T-helper 1 cell (primary cell): ENCODE measurements at places on chromosomes 3 and 15.

DNA sequence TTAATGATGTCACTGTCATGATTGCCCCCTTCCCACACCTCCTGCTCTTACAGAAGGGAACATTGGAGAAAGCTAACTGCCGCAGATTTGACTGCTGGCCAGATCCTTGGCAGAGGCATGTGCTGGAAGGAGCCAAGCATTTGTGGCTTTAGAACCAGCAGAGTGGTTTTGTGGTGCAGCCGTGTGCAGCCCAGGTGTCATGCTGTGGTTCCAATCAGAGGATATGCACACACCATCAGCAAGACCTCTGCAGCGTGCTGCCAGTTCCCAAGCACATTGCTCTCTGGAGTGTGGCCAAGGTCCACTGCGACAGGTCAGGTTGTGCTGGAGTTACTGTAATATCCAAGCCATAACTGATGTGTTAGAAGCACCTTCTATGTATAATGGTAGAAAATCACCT, 61.6 kb downstream of the OTOL1 start:
- no peak for DNase-seq

GRCh38 chr3:148730676-148731075, 33.0 kb downstream of the AGTR1 start:
- DNase-seq: no peak

DNA sequence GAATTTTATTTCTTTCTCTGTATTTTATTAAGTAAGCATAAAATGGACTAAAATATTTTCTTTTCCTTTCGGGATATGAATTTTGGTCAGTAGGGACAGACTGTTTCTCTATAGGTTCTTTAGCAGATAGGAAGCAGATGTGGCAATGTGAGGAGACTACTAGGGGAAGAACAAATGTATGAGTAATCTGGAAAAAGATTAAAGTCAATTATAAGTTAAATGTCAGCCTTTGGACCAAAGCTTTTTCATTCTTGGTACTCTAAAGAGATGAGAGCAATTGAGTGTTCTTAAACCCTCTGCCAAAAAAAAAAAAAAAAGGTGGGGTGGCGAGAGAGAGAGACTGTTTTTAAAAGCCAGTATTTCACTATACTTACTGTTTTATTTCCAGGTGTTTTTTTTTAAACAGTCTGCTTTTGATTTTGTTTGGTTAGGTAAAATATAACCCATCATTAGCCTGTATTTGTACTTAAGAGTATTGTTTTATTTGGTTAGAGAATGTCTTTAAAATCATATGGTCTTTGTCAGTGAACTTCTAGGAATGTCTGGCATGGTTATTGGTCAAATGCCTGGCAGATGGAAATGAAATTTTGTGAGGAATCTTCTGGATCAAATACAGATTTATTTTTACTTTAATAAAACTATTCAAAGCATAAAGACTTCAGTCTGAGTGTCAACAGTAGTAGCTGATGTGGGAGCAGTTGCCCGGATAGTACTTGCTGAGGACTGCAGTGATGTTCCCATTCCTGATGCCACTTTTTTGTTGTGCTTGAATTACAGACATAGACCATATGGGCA, 63.8 kb downstream of the LRRC49 start:
- no peak for DNase-seq

DNA sequence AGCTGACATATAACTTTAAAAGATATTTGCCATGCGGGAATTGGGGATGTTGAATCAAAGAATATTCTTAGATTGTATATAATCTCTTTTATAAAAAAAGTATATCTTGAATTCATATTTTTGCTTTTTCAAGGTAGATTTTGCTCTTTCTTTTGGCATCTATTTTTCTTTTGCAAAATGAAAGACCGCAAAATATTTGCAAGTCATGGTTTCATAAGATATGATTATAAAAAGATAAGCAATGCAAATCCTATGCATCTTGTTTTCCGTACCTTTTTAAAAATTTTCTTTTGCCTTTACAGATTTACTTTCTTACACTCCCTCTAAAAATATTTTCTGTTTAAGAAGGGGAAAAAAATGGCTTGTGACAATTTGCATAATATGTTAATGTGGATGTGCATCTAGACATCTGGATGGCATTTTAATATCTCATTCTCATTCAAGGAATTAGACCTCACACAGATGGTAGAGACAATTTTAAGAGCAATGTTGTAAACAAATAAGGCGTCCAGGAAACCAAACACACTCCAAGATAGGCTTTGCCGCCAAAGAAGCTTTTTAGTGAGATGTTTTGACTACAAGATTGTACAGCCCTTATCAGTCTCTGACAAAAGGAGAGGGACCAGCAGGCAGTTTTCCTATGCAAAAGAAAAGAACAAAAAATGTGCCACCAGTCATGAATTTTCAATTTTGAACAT, 371.1 kb downstream of the CHL1 start:
- DNase-seq: no peak

DNA sequence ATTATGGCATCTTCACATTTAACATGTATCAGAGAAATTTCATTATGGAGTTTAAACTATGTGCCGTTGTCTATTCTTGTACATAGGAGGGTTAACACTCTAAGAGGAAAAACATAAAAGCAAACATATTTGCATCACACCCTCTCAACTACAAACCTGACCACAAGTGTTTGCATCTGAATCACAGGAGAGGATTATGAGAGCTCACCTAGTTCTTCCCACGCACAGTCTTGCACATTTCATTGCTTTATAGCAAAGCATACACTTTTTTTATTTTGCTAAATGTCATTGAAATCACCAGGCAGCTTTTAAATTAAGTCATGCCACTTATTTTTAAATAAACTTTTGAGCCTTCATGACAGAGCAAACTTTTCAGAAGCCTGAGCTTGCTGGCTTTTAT, 12.5 kb downstream of the TRAT1 start:
- no peak for DNase-seq

DNA sequence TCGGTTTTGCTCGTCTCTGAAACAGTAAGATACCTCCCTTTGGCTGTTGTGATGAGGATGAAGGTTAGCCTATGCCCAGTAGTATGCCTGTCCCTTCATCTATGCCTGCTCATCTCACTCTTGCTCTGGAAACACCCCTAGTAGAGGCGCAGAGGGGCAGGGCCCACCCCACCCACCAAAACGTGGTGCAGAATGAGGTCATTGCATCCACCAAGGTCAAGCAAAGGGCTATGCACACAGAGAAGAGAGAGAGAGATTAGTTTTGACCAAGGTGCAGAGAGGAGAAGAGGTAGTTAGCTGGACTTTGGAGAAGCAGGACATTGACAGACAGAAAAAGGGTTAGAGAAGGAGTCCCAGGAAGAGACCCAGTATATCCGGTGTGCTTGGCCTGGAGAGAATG, 119.9 kb downstream of the CORO2B start:
- no peak for DNase-seq

GRCh38 chr3:186042521-186043202, 66.2 kb downstream of the ETV5 start:
- no peak for DNase-seq

DNA sequence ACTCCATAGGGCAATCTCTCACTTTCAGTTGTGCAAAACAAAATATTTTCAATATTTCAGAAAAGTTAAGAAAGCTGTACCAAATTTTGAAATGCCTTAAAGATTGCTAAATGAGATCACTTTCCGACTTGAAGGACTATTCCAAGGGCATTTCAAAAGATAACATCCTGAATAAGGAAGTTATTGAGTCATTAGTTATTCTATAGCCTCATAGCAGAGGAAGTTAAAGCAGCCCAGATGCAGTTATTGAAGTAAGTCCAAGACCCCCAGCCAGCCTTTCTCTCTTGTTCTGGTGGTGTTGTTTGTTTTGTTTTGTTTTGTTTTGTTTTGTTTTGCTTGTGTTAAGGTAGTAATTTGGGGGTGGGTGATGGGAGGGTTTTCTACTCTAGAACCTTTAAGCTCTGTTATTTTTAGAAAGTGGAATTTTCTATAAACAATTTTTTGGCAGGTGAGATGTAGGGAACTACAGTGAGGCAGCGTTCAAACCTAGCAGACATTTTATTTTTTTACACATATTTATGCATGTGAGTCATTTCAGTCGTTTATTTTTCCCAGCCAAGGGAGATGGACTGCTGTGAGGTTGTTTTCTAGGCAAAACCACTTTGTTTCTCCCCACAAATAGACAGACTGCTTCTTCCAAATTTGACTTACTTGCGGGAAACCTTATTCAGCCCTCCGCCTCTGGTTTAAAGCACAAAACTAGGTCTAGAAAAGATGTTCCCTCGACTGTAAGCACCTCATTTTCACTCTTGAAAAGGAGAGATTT, 216.3 kb upstream of the ARPP21 start:
- no peak for DNase-seq

DNA sequence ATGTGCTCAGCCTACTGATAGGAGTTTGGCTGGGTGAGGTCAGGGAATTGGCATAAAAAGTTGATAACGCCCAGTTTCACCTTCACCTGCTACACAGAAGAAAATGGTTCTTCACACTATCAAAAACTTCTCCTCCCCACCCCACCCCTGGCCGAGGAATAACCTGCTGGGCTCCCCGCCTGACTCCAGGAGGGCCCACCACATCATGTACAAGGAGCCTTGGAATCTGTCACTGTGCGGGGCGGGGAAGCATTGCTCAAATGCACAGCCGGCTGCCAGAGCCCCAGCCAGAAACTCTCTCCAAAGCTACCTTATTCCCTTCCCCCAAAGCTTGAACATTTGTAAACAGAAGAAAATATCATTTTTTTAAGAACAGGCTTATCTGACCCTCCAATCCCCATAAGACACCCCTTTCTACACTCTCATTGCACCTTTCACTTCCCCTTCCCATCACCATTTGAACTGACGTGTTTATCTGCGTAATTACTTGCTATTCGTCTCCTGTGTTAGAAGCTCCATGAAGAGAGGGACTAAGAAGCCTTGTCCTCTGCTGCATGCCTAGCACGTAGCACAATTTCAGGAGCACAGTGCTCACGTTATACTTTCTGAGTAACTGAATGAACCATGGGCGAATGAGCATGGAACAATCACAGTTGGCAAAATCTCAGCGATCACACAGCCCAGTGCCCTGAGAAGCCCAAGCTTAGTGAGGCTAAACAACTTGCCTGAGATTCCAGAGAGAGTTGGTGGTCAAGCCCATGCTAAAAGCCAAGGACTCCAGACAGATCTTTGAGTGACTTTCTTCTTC, 82.9 kb downstream of the HES1 start:
- no peak for DNase-seq

GRCh38 chr3:36823806-36824205, 59.5 kb upstream of the DCLK3 start:
- DNase-seq: no peak

- no peak for DNase-seq
Observed at GRCh38 chr3:123590685-123591450, 6.0 kb upstream of the HACD2 start.

GRCh38 chr15:49236869-49237268, 66.8 kb downstream of the GALK2 start:
- DNase-seq: no peak

GRCh38 chr3:183554377-183554776, 1.1 kb downstream of the KLHL6 start:
- DNase-seq: no peak

- no peak for DNase-seq
Observed at GRCh38 chr3:48271763-48272498, 31.0 kb downstream of the ZNF589 start.
